ENCODE measurements at places on chromosomes 3 and 15.

- no peak for DNase-seq
Observed at GRCh38 chr3:37054370-37054769, 61.1 kb downstream of the MLH1 start.

GRCh38 chr3:190081389-190081788, 39.3 kb downstream of the P3H2 start:
- DNase-seq = no peak

DNA sequence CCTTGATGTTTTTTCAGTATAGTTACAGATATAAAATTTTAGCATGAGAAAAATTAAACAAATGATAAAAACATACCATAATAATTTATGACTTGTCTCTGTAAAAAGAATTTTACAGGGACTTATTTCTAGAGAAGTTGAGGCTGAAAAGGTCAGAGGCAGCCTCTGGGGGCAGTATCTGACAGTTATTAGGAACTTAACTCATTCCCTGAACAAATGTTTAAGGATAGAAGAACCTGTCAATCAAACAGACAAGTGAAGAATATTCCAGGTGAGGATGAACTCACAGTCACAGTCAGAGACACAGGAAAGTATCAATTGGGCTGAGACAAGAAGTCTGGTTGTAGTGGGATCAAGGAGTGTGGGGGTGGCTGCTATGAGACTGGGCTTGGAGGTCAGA, 7.3 kb downstream of the MYLK start:
- no peak for DNase-seq

DNA sequence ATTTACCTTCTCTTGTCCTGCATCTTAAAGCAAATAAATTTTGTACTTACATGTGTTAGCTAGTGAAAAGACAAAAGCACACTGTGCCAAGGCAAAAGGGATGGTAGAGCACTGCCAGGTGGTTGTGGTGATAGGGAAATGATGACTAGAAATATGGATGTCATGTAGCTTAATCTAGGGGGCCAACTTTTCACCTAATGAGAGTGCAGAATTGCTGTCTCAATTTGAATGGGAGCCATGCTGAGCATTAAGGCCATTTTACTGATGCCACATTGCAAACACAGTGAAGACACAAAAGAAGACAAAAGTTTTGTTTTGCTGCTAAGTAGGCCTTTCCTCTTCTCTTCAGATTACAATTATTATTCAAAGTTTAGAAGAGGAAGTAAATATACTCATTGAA, 274.7 kb downstream of the PDCD6IP start:
- no peak for DNase-seq

DNA sequence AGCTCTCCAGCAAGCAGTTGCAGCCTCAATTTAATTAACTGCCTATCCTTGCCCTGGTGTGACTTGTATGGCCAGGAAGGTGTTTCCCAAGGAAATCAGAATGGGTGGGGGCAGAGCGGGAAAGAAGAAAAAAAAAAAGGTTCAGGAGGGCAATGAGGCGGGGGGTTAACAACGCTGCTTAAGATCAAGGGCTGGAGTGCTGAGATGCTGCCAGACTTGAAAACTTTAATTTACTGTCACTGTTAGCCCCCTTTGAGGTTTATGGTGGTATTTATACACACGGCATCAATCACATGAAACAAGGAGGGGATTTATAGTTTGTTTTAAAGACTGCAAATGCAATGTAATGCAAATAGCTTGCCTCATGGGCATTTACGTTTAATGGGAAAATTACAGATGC, 319.4 kb upstream of the NR2F2 start:
- DNase-seq = no peak

- no peak for DNase-seq
Observed at GRCh38 chr3:154224866-154225265, 99.4 kb downstream of the DHX36 start.

GRCh38 chr3:74027121-74027520, 402.4 kb upstream of the PDZRN3 start:
- no peak for DNase-seq

DNA sequence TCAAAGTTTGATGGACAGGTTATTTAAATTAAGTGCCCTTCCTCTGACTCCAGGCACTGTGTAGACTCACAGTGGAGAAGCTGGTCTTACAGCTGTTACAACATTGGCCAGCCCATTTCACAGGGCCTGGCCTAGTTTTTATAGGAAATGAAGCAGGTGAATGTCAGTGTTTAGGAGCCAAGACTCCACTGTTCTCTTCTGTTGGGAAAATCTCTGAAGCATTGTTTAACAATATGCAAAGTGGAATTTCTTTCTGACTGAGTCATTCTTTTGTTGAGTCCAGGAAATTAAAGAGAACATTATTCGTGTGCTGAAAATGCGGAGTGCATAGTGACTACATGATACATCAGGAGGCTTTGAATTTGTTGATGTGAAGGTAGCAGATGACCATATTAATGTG, 64.7 kb downstream of the ARRDC4 start:
- DNase-seq = no peak

GRCh38 chr15:100861511-100861991, 18.1 kb upstream of the ALDH1A3 start:
- DNase-seq = no peak

DNA sequence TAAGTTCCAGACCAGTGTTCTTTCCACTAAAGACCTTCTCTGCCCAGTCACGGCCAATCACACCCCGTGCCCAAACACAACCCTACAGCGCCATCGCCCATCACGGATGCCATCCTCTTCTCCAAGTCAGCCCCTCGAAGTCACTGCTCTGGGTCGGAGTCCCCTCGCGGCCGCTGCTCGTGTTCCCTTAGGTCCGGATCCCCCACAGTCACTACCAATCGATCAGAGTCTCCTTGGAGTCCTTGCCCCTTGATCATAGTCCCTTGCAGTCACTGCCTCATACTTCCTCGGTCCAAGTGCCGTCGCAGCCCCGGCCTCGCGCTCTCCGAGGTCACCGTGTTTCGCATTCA, 461 bp downstream of the PCYT1A start:
- DNase-seq = no peak

DNA sequence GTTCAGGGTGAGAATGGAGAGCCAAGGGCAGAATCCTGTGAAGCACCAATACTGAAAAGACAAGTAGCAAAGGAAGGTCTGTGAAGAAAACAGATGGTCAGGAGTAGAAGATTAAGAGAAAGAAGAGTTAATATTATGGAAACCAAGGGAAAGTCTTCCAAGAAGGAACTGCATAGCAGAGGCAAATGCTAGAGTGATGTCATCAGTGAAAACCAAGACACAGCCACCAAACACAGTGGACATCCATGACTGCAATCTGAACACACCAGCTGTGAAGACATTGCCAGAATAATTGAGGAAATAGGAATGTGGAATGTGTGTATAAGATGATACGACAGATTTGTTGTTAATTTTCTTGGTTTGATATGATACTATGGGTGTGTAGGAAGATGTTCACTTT, 26.8 kb upstream of the ZBTB38 start:
- no peak for DNase-seq

DNA sequence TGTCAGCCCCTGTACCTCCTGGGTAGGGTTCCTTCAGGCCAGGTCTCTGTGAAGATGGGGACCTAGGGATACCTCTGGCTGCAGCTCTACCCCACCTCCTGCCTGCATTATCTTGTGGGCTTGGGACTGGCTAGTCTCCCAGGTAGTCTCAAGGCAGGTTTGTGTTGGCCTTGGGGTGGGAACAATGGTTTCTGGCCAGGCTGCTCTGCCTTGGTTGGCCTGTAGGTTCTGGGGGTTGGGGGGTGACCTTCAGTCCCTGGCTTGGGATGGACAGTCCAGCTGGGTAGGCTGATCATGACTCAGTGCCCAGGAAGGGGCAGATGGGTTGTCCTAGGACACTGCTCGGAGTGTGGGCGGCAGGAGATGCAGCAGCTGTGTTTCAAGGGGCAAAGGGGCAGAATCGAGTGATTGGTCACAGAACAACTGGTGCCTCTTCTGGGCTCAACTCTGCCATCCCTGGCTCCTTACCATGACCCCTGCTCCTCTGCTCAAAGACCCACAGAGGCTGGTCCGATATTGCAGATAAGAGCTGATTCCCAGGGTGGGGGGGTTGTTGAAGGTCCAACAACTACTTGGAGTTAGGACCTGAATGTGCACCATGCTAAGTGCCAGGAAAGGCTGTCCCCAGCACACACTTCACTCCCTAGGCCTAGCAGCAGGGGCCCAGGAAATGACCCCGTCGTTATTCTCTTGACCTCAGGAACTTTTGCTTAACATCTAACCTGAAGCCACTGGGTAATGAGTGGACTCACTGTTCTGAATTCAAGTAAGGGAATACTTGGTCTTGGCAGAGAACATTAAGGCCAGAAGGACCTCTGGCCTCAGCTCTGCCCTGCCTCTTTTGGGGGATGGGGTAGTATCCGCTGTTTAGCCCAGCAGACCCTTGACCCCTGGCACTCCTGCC, 18.1 kb upstream of the BSN start:
- no peak for DNase-seq

DNA sequence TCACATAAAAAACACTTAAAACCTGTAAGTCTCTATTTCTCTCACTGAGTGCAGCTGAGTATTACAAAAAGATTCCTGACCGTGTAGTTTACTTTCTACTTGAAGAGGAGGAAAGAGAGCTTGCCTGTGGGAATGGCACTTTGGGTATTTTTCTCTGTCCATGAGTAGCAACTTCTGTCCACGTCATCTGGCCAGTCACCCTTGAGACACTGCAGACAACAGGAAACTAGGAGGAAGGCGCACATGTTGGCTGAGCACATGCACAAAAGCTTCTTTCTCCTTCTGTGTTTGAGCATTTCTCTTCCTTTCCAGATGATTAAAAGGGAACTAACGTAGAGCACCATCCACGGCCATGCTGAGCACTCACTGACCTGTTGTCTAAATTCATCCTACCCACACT, 19.7 kb downstream of the STARD5 start:
- DNase-seq = no peak

DNA sequence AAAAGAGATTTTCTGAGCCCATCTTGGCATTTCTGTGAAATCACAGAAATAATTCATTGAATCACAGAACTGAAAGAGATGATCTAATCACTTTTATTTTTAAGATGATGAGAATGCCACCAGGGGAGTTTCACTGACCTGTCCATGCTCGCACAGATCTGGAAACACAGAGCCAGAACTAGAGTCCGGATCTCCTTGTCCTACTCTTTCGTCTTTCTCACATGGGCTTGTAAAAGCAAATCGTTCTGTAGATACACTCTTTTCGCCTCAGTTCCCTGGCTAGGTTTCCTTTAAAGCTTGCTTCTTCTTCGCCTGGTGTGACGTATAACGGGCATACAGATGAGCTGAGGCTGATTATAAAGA, 122.5 kb upstream of the SPRED1 start:
- no peak for DNase-seq

DNA sequence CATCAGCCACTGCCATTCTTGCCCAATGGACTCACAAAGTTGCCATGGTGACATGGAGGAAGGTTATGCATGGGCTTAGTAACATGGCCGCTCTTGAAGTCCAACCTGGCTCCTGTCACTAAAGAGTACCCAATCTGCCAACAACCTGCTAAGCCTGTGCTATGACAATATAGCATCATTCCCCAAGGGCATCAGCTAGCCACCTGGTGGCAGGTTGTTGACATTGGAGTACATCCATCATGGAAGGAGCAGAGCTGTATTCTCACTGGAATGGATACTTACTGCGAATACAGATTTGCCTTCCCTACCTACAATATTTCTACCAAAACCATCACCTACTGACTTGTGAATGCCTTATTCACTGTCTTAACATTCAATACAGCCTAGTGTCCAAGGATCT, 138.9 kb upstream of the RORA start:
- DNase-seq = no peak

GRCh38 chr3:54374214-54374852, 252.0 kb downstream of the CACNA2D3 start:
- DNase-seq = no peak

- DNase-seq = no peak
Observed at GRCh38 chr15:43795197-43795596, 3.1 kb downstream of the SERF2 start.

DNA sequence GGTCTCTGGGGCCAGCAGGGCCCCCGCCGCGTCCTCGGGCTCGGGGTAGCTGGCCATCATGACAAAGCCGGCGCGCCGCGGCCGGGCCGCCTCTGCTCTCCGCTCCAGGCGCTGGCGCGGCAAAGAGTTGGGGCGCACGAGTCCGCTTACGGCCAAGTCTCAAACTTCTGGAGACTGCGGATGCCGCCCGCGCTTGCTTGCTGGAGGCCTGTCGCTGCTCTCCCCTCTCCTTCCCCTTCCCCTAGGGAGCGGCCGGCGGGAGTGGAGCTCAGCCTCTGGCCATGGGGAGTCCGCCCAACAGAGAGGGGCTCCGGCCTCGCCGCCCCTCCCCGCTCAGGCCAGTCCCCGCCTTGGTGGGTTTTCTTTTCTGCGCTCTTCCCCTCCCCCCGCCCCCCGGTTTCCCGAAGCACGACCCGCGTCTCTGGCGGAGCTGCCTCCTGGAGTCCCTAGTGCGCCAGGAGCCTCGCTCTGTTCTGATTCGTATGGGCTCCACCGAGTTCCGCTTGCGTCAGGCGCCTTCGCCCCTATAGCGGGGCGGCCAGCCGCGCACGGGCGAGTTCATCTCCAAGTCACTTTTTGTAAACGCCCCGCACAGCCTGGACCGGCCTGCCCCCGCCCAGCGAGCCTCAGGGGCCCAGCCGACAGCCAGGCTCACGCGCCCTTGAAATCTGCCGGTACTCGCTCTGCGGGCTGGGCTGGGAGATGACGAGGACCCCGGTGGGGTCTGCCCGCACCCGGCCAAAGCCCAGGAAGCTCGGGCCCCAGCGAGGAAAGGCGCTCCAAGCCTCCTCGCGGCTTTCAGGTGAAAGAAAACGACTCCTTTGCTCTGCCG, at the start of the genes FOXL2 and FOXL2NB:
FOXL2 (minus strand) TSS at position 475 of the 832 bp plus-strand sequence; CDS start at position 60, 415 bp downstream.
FOXL2NB (plus strand) TSS at position 555 of the 832 bp plus-strand sequence; CDS start at position 703, 148 bp downstream.
- peak; percentile 40 for DNase-seq

DNA sequence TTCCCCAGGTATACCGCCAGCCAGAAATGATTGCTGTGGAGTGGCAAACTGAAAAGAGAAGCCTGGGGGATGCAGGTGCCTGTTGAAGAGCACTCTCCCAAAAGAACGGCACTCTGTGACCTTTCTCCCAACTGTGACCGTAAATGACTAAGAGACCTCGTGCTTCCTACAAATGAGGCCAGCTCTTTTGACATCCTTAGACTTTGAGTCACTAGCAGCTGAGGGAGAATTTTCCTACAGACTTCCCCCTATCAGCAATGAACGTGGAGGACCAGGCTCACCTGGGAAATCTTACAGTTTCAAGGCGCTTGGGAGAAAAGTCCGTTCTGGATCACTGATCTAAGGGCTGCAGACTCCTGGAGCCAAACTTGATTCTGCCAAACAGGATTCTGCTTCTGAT, 8.6 kb downstream of the AQP9 start:
- DNase-seq = no peak

Measured in activated T-cell treated with anti-CD3 and anti-CD28 coated beads, Interleukin-2, amount 50 U/mL, for 1 hour (primary cell).